T-cell (primary cell): ENCODE measurements at places on chromosomes 2 and 18. TPM values are rescaled to one million over a fixed set of nuclear protein-coding genes. Genes with fewer than 3 reads are reported as not detected.

NCOA1 gene
- 37.6 TPM for total RNA-seq

ANKRD30BL gene
- total RNA-seq: not detected

KCNJ13 gene
- total RNA-seq: not detected

TET3 gene
- 32.2 TPM for total RNA-seq

NDC80 gene
- 8.2 TPM for total RNA-seq

EN1 gene
- total RNA-seq: not detected

MATN3 gene
- total RNA-seq: 0.23 TPM

GALR1 gene
- not detected for total RNA-seq

GPR35 gene
- total RNA-seq: 13.2 TPM

PJVK gene
- 5.2 TPM for total RNA-seq

DNA sequence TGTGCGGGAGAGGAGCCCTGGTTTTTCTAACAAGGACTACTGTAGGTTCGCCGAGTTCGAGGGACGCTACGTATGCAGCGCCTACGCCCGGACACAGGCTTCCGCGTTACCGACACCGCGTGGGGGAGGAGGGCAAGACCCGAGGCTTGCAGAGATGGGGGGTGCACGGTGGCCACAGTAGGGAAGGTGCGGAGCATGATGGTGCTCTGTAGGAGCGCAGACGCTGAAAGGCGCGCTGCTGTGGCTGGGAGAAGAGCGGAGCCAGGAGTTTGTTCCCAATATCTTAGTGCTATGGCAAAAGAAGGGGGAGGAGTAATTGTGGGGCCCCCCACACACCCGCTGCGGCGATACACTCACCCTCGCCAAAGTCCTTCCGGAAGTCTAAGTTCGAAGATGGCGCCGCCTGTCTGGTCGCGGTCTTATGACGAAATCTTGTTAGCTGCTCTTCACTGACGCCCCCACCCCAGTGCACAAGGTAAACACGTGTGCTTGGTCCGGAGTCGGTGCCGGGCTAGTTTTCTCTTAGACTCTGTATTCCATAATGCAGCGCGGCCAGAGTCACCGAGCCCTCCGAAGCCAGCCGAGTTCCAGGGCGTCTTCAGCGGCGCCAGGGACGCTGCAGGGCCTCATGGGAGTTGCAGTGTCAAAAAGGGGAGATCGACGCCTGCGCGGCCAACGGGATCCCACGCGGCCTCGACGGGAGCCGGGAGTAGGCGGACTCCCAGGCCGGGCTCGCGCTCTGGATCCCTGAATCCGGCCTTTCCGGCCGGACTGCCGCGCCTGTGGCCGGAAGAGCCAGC lies at the start of gene GTF3C2:
TSS of gene GTF3C2 (minus strand) at position 383 of the 800 bp plus-strand sequence. CDS start 13,210 bp downstream, outside the sequence.
- H3K27me3 ChIP-seq: no peaks in the 10 kb centered on the region
- no peaks in the 10 kb centered on the region for H3K36me3 ChIP-seq
- DNase-seq: peak; percentile 91
- H3K27ac ChIP-seq: peak within 1 kb of the TSS; percentile 91
- H3K4me1 ChIP-seq: peaks cover 9% of the 10 kb centered on the region

- no peak overlapping the region for H3K4me3 ChIP-seq
- H3K27ac ChIP-seq: no peak overlapping the region
- peaks cover 11% of the 10 kb centered on the region for H3K4me1 ChIP-seq
- H3K27me3 ChIP-seq: no peaks in the 10 kb centered on the region
- H3K36me3 ChIP-seq: no peaks in the 10 kb centered on the region
Observed at GRCh38 chr18:9617006-9617542, 2.7 kb upstream of the PPP4R1 start.

DNA sequence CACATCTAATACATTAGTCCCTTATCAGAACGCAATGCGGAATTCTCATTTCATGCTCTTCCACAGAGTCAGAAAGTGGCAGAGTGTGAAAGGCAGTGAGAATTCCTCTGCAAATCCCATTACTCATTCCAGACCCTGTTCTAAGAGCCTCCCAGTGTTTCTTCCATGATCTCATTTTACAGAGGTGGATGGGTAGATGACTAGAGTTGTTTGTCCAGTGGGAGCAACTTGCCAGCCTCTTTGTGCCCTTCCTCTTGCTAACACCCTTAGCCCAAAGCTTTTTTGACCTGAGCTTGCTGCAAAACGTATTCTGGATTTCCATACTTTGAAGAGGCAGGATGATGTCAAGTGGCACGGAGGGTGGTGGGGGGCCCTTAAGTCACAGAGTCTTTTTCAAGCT lies 467.7 kb upstream of the RGPD4 start:
- no peak for DNase-seq

- H3K4me1 ChIP-seq: no peaks in the 10 kb centered on the region
- H3K27me3 ChIP-seq: no peaks in the 10 kb centered on the region
- no peaks in the 10 kb centered on the region for H3K36me3 ChIP-seq
- DNase-seq: no peak
Observed at GRCh38 chr18:63708650-63709049, 5.9 kb downstream of the SERPINB11 start.

DNA sequence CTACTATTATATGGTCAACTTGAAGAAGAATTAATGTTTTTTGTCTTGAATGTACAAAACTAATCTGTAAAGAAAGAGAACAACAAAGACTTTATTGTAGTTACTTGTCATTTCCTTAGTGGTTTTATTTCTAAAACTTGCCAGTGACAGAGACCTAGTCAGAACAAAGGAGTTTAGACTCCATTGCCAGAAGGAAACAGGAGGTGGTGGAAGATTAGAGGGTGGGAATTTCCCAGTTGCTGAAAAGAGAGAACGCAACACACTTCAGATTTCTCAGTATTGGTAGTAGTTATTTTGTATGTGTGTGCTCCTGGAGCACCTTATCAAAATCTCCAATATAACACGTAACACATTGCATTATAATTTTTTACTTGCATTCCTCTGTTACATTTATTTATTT lies 81.4 kb downstream of the CDCA7 start:
- no peaks in the 10 kb centered on the region for H3K36me3 ChIP-seq
- no peaks in the 10 kb centered on the region for H3K27me3 ChIP-seq
- H3K27ac ChIP-seq: no peak overlapping the region

- H3K4me3 ChIP-seq: no peak overlapping the region
- H3K27ac ChIP-seq: no peak overlapping the region
- no peaks in the 10 kb centered on the region for H3K27me3 ChIP-seq
- no peaks in the 10 kb centered on the region for H3K4me1 ChIP-seq
- no peak for DNase-seq
Observed at GRCh38 chr2:49973436-49973835, 819.1 kb upstream of the FSHR start.

- no peaks in the 10 kb centered on the region for H3K27me3 ChIP-seq
- no peak overlapping the region for H3K4me3 ChIP-seq
- no peaks in the 10 kb centered on the region for H3K4me1 ChIP-seq
- no peak overlapping the region for H3K27ac ChIP-seq
Observed at GRCh38 chr18:7979714-7980113, 412.6 kb downstream of the PTPRM start.

- no peaks in the 10 kb centered on the region for H3K36me3 ChIP-seq
- DNase-seq: no peak
- H3K27ac ChIP-seq: no peak overlapping the region
- no peaks in the 10 kb centered on the region for H3K4me1 ChIP-seq
- no peaks in the 10 kb centered on the region for H3K27me3 ChIP-seq
- H3K4me3 ChIP-seq: no peak overlapping the region
Observed at GRCh38 chr2:217184242-217184641, 324.4 kb upstream of the TNP1 start.

DNA sequence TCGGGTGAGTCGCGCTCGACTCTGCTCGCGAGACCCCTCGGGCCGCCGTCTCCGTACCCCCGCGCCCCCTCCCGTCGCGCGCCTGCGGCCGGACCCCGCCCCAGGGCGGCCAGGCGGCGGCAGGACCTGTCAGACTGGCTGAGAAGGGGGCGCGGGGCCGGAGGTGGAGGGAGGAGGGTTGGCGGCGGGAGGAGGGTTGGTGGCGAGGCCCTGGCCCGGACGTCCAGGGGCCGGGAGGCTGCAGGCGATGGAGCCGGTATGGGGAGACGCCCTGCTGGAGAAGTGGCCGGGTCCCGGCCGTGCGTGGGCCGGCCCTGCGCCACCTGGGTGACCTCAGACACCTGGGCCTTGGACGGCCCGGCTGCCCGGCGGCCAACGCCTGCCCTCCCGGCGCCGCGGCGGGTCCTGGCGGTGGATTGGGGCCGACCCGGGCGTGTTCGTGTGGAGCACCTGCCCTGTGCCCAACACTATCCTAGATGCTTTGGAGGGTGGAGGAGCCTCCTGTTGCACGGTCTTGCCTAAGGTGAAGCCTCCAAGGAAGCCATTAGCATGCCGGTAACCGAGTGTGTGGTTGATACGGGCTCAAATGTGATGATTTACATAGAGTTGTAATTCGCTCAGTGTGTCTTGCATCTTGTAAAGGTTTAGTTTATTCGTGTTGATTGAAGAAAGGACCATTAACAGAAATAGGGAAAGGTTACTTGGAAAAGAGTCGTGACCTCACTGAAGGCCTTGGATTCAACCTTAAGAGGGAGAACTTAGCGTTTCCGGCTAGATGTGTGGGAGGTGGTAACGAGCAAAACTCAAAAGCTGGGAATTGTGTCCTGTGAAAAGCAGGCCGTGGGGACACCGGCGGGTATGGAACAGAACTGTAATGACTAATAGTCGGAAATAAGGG lies 550 bp downstream of the MYL12B start:
- H3K4me1 ChIP-seq: peaks cover 36% of the 10 kb centered on the region
- no peaks in the 10 kb centered on the region for H3K36me3 ChIP-seq
- DNase-seq: peak; percentile 16
- peak overlapping the region; percentile 81 for H3K4me3 ChIP-seq
- peak overlapping the region; percentile 95 for H3K27ac ChIP-seq

DNA sequence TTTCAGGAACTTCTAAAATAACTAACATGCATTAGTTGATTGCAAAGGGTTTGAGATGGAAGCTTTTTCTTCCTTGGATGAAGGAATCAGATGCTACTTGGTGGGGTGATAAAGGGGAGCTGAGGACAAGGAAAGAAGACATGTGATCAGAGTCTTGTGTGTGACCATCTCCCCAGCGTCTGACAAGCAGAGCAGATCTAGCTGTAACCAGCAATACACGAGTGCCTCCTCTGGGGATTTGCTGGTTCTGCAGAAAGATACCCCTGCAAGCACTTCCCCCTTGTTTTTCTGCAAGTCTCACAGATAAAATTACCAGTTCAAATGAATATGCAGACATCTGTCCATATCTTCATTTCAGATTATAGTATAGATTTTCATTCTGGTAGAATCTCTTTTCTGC lies 2.7 kb downstream of the CDH7 start:
- H3K4me3 ChIP-seq: no peak overlapping the region
- no peaks in the 10 kb centered on the region for H3K36me3 ChIP-seq
- H3K4me1 ChIP-seq: no peaks in the 10 kb centered on the region
- no peak overlapping the region for H3K27ac ChIP-seq

- H3K27ac ChIP-seq: no peak overlapping the region
- no peaks in the 10 kb centered on the region for H3K27me3 ChIP-seq
- H3K4me3 ChIP-seq: no peak overlapping the region
- H3K36me3 ChIP-seq: no peaks in the 10 kb centered on the region
- no peak for DNase-seq
Observed at GRCh38 chr2:219887870-219888269, 260.4 kb downstream of the SLC4A3 start.
